ENCODE measurements at places on chromosomes 12 and 14. TPM values are rescaled to one million over a fixed set of nuclear protein-coding genes. Genes with fewer than 3 reads are reported as not detected.

- H3K4me3 ChIP-seq = no peak overlapping the region
- no peak for DNase-seq
- peaks cover 10% of the 10 kb centered on the region for H3K27me3 ChIP-seq
Measured at GRCh38 chr12:1918884-1919236, 408 bp upstream of the CACNA2D4 start.

The GLI1 gene
- total RNA-seq = 0.07 TPM

DNA sequence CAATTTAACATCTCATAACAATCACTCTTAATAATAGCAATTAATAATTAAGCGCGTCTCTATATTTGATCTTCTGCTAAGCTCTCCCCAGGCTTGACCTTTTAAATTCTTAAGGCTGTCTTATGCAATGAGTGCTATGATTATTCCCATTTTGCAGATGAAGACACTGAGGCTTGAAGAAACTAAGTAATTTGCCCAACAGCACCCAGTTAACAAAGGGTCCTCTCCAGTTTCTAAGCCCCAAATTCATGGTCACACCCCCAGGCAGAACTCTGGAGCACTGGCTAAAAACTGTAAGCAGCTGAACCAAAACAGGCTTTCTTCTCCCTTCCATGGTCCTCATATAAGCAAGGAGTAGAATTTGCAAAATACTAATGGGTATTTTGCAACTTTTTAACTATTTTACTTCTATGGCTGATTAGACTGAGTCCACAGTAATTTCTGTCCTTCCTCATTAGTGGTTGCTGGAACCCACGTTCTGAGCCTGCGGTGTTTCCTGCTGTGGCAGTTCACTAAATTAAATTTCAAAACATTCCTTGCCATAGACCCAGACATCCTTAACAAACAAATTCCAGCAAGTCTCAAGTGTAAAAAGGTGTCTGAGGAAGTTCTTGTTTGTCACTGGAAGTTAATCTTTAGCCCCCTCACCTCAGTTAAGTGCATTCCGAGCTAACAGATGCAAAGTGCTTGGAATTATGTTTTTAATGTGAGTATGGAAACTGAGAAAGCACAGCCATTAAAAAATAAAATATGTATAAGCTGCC, 76.5 kb downstream of the TMEM132D start:
- H3K36me3 ChIP-seq = no peaks in the 10 kb centered on the region
- H3K27me3 ChIP-seq = no peaks in the 10 kb centered on the region
- DNase-seq = no peak
- H3K27ac ChIP-seq = no peak overlapping the region

GRCh38 chr12:77882709-77883108, 52.0 kb downstream of the NAV3 start:
- no peaks in the 10 kb centered on the region for H3K4me1 ChIP-seq
- no peak overlapping the region for H3K27ac ChIP-seq
- H3K4me3 ChIP-seq = no peak overlapping the region

GRCh38 chr12:66118240-66118891, 12.2 kb downstream of the LLPH start:
- peaks cover 8% of the 10 kb centered on the region for H3K4me1 ChIP-seq
- peaks cover 13% of the 10 kb centered on the region for H3K36me3 ChIP-seq
- DNase-seq = no peak
- H3K27me3 ChIP-seq = no peaks in the 10 kb centered on the region
- no peak overlapping the region for H3K27ac ChIP-seq
- no peak overlapping the region for H3K4me3 ChIP-seq

- H3K27ac ChIP-seq = no peak overlapping the region
- DNase-seq = no peak
- no peaks in the 10 kb centered on the region for H3K4me1 ChIP-seq
- no peaks in the 10 kb centered on the region for H3K36me3 ChIP-seq
Measured at GRCh38 chr12:70648831-70649230, 11.6 kb upstream of the PTPRB start.

DNA sequence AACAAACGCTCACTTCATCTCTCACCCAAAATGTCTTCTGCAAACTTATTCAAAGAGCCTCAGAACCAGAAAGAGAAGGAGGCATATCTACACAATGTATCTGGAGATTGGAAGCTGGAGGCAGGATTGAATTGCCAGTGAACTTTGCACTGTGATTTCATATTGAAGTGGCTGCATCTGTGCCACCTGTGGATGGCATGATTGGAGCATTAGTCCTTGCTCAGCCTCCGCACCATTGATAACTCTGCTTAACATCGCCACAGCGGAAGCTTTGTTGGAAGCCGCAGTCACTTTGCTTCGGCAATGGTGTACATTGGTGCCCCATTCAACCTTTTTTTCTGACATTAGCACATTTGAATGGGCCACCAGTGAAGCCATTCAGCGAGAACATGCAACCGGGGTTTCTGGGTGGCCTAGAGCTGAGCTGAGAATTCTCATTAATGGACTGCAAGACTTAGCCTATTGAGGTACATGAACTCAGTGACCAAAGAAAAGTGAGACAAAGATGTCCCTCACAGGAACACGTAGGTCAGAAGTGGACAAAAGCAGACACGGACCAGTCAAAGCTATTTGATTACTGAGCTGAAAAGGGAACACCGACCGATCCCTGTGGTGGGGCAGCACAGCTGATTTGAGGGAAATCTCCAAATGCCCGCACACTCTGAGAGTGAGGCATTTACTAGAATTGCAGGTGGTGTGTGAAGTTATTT, 130.4 kb downstream of the BRMS1L start:
- no peaks in the 10 kb centered on the region for H3K36me3 ChIP-seq
- no peaks in the 10 kb centered on the region for H3K4me1 ChIP-seq
- DNase-seq = no peak
- H3K27me3 ChIP-seq = peaks cover 6% of the 10 kb centered on the region

GRCh38 chr12:69388371-69388770, 28.8 kb downstream of the YEATS4 start:
- no peak overlapping the region for H3K4me3 ChIP-seq
- peaks cover 36% of the 10 kb centered on the region for H3K36me3 ChIP-seq
- no peak for DNase-seq

GRCh38 chr12:94769047-94769420, 118.7 kb upstream of the TMCC3 start:
- DNase-seq = no peak
- peaks cover 18% of the 10 kb centered on the region for H3K27me3 ChIP-seq

The ASB2 gene
- 40.6 TPM for total RNA-seq

DNA sequence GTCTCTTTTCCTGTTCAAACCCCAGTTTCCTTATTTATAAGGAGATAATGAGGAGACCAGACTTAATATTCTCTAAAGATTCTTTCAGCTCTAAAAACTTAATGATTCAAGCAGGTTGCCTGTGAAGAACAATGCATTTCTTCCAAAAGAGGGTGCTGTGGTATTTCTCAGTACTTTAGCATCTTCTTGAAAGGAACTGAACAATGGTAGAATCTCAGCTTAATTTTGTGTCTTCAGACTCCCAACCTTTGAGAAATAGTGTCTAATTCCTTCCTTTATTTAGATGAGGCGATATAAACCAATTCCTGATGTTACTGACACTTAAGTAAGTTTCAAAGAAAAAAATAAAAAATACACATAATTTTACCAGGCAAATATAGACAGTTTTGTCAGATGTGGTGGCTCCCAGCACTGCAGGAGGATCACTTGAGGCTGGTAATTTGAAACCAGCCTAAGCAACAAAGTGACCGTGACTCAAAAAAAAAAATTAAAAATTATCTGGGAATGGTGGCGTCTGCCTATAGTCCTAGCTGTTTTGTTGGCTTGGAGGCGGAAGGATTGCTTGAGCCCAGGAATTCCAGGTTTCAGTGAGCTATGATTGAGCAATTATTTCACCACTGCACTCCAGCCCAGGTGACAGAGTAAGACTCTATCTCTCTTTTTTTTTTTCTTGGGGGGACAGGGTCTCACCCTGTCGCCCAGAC, 76.9 kb upstream of the PSMA6 start:
- peaks cover 12% of the 10 kb centered on the region for H3K36me3 ChIP-seq
- no peak overlapping the region for H3K4me3 ChIP-seq
- H3K4me1 ChIP-seq = peaks cover 20% of the 10 kb centered on the region
- no peak for DNase-seq

GRCh38 chr12:87846045-87846444, 183.2 kb downstream of the C12orf50 start:
- peaks cover 6% of the 10 kb centered on the region for H3K27me3 ChIP-seq
- H3K36me3 ChIP-seq = no peaks in the 10 kb centered on the region
- no peaks in the 10 kb centered on the region for H3K4me1 ChIP-seq
- no peak overlapping the region for H3K4me3 ChIP-seq

- H3K27ac ChIP-seq = no peak overlapping the region
- no peaks in the 10 kb centered on the region for H3K36me3 ChIP-seq
- H3K4me1 ChIP-seq = no peaks in the 10 kb centered on the region
Measured at GRCh38 chr14:70245026-70245425, 56.3 kb upstream of the SLC8A3 start.

The FBRSL1 gene
- 41.7 TPM for total RNA-seq

GRCh38 chr12:43577381-43577780, 25.4 kb upstream of the ADAMTS20 start:
- no peaks in the 10 kb centered on the region for H3K4me1 ChIP-seq
- DNase-seq = no peak
- no peaks in the 10 kb centered on the region for H3K27me3 ChIP-seq
- no peak overlapping the region for H3K27ac ChIP-seq
- H3K4me3 ChIP-seq = no peak overlapping the region

DNA sequence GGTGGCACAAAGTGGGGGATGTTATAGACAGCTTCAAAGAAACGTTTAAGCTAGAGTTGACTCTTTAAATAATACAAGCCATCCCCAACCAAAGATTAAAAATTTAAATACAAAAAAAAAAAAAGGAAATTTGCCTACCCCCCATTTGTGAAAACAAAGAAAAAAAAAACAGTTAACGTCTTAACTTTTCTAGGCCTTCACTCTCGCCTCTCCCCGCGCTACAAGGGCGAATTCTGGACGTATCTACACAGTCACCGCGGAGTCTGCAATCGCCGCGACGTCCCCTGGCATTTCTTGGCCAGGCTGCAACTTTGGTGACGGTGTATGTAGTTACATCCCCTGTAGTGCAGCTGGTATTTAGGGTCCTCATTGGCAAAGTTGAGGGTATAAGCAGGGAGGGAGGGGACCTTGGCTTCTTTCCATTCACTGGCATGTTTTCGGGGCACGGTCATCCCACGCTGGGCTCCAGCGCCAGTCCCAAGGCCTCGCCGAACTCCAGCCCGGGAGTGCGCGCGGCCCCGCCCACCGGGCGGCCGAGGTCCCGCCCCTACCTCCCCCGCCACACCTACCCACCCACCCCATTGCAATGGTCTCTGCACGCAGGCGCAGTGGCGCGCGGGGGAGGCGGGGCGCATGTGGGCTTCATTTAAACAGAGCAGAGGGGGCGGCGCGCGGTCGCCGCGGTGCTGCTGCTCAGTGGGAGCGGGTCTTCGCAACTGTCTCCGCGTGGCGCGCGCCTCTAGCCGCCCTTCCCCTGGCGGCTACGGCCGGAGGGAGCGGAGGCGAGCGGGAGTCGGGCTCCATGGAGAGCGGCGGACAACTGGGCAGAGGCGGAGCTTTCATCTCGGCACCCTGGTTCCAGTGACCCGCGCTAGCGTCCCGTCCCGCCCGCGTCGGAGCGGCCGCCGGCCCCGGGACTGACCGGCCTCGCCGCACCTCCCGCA, at the start of gene NUDT4:
TSS of gene NUDT4 (plus strand) at position 674 of the 944 bp plus-strand sequence. CDS start 398 bp downstream, outside the sequence.
- peaks cover 31% of the 10 kb centered on the region for H3K4me1 ChIP-seq
- peak within 1 kb of the TSS; percentile 99 for H3K27ac ChIP-seq
- H3K36me3 ChIP-seq = peaks cover 9% of the 10 kb centered on the region
- peaks cover 4% of the 10 kb centered on the region for H3K27me3 ChIP-seq

GRCh38 chr14:92982956-92983355, 60.0 kb downstream of the CHGA start:
- no peak overlapping the region for H3K4me3 ChIP-seq
- no peaks in the 10 kb centered on the region for H3K27me3 ChIP-seq
- no peak for DNase-seq
- no peak overlapping the region for H3K27ac ChIP-seq

The AKAP5 gene
- 1.1 TPM for total RNA-seq

- peaks cover 5% of the 10 kb centered on the region for H3K4me1 ChIP-seq
- H3K27ac ChIP-seq = no peak overlapping the region
- no peak for DNase-seq
- no peak overlapping the region for H3K4me3 ChIP-seq
- peaks cover 21% of the 10 kb centered on the region for H3K27me3 ChIP-seq
- no peaks in the 10 kb centered on the region for H3K36me3 ChIP-seq
Measured at GRCh38 chr14:95831468-95831867, 45.2 kb upstream of the TUNAR start.

DNA sequence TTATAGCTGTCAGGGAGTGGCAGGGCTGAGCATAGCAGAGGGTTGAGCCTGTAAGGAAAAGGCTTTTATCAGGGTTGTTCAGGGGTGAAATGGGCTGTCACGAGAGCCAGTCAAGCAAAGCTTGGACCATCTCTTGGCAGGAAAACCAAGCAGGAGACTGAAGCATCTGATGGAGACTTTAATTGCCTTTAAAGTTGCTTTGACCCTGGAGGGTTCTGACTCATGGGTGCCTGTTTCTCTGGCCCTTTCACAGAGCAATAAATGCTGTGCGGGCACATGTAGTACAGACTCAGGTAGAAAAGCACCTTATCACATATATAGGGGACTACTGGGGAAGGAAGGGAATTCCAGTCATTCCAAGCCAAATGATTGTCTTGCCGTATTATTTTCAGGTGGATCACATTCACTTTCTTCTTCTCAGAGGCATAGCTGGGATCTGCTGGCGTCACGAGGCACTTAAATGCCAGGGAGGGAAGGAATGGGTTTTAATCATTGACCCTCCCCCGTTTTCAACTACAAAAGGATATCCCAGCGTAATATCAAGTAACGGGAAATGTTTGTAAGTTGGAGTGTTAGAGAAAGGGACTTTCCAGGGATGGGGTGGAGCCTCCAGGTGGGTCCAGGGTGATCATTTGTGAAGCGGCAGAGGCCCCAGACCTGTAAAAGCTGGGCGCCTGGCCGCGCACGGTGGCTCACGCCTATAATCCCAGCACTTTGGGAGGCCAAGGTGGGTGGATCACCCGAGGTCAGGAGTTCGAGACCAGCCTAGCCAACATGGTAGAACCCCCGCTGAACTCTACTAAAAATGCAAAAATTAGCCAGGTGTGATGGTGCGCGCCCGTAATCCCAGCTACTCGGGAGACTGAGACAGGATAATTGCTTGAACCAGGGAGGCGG, 34.9 kb downstream of the PLEKHD1 start:
- DNase-seq = no peak
- H3K27ac ChIP-seq = no peak overlapping the region
- no peaks in the 10 kb centered on the region for H3K36me3 ChIP-seq
- H3K27me3 ChIP-seq = peaks cover 6% of the 10 kb centered on the region

- H3K4me3 ChIP-seq = no peak overlapping the region
- no peaks in the 10 kb centered on the region for H3K27me3 ChIP-seq
- DNase-seq = peak; percentile 27
- peaks cover 8% of the 10 kb centered on the region for H3K36me3 ChIP-seq
- peaks cover 51% of the 10 kb centered on the region for H3K4me1 ChIP-seq
Measured at GRCh38 chr12:107393043-107393717, 292.4 kb upstream of the PWP1 start.

The ZNF268 gene
- total RNA-seq = 9.2 TPM

GRCh38 chr12:91361864-91362263, 179.2 kb upstream of the DCN start:
- no peak for DNase-seq
- H3K4me3 ChIP-seq = no peak overlapping the region
- no peaks in the 10 kb centered on the region for H3K4me1 ChIP-seq
- no peaks in the 10 kb centered on the region for H3K36me3 ChIP-seq

GRCh38 chr14:96538097-96538989, 36.2 kb downstream of the PAPOLA start:
- no peak overlapping the region for H3K4me3 ChIP-seq
- no peak for DNase-seq
- H3K36me3 ChIP-seq = peaks cover 19% of the 10 kb centered on the region
- H3K27ac ChIP-seq = peak overlapping the region; percentile 54
